ENCODE measurements at places on chromosomes 12 and 14.

- no peak for DNase-seq
These were observed 3.2 kb upstream of the HDAC7 start for GRCh38 chr12:47822863-47823262.

GRCh38 chr12:77058740-77059139 is 6.6 kb downstream of the E2F7 start:
- no peak for DNase-seq

GRCh38 chr14:48771717-48772116 is 814.5 kb downstream of the RPS29 start:
- DNase-seq, result no peak

- no peak for DNase-seq
These were observed 137.4 kb upstream of the RPL10L start for GRCh38 chr14:46788994-46789393.

- DNase-seq, result no peak
These were observed 88.6 kb downstream of the VCPKMT start for GRCh38 chr14:50027816-50028215.

GRCh38 chr14:105091517-105092170 is 26.4 kb upstream of the GPR132 start:
- peak; percentile 26 for DNase-seq

DNA sequence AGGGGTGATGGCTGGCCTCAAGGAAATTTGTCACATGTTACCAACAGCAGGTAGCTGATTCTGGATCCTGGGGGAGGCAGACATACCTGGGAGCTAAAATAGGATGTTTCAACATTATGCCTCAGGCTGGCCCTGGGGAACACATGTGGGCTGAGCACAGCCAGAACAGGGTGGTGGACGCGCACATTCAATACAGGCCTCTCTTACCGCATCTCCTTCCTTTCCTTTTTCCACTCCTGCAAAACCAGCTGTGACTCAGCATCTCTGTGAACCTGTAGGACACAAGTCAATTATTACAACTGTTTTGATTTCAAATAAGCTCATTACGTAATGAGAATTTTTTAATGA is 61.0 kb downstream of the NT5DC3 start:
- no peak for DNase-seq

DNA sequence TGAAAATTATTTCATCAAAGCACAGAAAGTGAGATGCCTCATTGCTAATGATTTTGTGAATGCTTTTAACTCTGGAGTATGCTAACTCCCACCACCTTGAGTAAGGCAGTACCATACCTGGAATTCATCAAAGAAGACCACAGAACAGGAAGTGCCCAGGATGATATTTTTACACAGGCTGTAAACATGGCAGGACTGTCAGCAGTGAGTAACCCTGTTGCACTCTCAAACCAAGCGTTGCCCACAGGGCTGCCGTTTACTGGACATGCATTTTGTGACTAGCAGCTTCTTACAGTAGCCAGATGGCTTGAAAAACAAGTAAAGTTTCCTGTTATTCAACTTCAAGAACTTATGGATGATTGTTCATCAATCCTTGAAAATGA is 42.4 kb downstream of the RALGAPA1 start:
- no peak for DNase-seq

GRCh38 chr12:121224591-121224990 is 14.7 kb downstream of the P2RX4 start:
- no peak for DNase-seq

DNA sequence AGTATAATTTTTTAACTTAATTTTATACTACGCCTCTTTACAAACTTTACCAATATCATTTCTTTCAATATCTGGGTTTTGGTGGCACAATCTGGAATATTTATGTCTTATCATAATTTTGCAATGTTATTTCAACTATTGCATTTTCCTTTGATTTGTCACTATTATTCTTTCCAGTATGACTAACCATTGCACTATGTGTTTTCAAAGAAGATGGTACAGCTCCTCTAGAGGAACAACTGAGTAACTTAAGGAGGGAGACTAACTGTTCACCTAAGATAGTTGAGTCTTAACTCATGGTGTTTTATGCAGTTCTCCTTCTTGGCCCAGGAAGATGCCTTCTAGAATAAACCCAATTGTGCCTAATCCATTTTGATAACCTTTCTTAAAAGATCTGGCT is 60.5 kb upstream of the KIF21A start:
- no peak for DNase-seq

- DNase-seq, result no peak
These were observed 63.4 kb downstream of the AACS start for GRCh38 chr12:125128439-125129178.

DNA sequence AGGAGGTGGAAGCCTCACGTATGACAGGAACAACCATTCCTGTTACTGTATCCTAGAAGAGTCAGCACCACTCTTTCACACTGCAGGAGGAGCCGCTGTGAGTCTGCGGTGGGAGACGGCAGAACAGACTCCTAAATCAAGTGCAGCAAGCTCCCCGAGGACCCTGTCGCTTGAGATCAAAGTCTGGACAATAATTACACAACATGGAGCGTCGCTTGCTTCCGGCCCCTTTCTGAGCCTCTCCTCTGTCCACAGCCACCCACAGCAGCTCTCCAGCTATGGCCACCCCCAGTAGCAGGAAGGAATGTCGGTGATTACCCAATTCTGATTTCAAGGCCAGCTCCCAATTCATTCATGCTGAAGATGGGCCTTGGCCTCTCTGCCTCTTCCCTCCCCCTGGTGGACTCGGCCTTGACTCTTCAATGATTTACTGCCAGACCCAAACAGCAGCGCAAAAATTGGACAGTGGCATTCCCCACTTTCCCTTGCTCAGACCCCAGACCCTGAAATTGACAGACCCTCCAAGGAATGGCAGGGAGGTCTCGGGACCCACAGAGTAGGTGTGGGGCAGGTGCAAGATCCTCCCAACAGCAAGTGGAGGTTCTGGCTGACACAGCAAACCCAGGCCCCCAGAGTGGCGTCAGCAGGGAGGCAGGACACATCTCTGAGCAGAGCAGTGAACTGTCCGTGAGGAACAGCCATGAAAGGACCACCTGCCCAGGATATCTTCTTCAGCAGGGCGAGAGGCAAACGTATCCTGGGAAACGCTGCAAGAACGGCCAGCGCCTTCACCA is 272.7 kb upstream of the DIO3 start:
- DNase-seq, result no peak

DNA sequence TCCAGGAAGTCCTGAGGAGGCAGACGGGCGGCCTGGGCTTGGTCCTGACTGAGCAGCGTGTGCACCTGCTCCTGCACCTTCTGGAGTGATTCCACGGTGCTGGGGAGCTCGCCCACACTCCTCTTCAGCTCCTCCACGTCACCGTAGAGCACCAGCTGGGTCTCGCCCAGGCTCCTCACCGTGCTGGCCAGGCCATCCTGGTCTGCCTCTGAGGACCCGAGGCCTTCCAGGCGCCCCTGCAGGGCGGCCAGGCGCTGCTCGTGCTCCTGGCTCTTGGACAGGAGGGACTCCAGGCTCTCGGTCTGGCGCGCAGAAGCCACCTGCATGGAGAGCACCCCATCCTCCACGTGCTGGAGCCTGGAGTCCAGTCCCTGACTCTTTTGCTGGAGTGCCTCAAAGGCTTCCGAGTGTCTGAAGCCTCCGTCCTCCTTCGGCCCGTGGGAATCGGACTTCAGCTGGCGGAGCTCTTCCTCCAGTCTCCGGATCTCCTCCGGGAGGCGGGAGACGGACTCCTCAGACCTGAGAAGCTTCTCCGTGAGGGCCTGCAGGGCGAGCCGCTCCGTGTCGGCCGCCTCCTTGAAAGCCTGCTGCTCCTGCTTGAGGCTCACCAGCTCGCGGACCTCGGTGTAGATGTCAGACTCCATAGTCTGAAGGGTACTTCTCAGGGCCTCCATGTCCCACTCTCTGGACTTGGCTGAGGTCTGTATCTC is 8.4 kb downstream of the CKAP4 start:
- DNase-seq, result no peak

GRCh38 chr14:71380271-71380670 is 473.0 kb downstream of the PCNX1 start:
- DNase-seq, result no peak

DNA sequence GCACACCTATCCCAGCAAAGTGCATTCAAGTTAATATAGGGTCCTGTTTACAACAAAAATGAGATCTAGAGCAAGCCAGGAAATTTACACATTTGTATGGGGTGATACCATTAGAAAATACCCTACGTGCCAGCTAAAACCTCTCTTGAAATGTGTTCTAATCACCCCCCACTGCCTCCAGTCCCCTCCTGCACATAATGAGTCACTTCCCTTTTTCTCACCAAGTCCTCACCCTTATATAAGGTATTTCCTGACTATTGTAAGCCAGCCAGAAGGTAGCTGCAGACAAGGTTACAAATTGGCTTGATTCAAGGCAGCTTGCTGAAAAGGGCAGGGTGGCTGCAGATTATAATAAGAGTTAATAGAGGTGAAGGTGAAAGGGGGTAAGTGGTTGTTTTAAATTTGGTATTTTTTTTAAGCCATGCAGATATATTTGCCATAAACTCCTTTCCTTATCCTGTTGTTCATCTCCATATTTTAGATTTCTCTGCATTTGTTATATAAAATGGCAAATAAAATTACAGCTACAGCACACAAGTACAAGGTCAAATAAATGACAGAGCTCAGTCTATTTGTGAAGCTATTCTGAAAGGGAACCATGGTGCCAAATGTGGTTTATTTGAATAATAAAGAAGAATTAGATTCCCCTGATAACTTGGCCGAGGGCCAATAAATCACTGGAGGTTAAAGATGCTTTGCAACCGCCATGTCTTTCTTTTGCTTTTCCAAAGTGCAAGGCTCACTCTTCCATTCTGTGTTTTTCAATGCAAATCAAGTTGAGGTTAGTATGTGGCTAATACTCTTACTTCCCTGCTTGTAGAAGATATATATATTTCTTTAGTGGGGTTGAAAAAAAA is 385.9 kb downstream of the EGLN3 start:
- no peak for DNase-seq

DNA sequence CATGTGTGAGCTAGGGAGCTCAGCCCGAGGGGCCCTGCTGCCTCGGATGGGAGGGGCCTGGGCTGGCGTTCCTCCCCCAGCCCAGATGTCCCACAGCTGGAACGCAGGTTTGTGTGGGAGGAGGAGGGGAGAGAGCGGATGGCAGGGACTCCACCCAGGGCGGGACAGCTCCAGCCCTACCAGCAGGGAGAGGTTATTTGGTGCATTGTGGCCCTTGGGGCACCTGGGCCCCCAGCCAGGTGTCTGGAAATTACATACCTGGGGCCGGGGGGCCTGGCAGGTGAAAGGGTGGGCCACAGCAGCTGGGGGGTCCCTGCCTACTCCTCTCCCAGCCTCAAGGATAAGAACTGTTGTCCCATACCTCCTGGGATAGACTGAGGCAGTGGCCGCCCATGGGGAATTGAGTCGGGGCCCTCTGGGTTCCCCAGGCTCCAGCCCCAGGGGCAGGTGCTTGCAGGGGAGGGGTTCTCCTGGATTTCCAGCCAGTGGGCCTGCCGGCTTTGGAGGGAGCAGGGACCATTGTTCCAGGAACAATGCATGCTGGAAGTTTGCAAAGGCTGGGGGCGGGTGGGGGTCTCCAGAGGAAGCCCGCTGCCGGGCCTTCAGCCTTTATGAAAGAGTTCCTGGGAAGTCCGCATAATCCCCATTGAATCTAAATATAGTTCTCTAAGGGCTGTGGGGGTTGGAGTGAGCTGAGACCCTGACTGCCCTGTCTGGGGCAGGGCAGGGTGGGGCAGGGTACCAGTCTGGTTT is 1.2 kb downstream of the KIF26A start:
- no peak for DNase-seq

- DNase-seq, result no peak
These were observed 42.8 kb upstream of the RNASE3 start for GRCh38 chr14:20848316-20848954.

- DNase-seq, result no peak
These were observed 70.4 kb upstream of the SLCO1C1 start for GRCh38 chr12:20624718-20625117.

- DNase-seq, result no peak
These were observed 8.9 kb downstream of the TGFB3 start for GRCh38 chr14:75972801-75973421.

GRCh38 chr12:69284131-69284530 is 44.8 kb downstream of the CPSF6 start:
- DNase-seq, result peak; percentile 50

GRCh38 chr12:19689801-19690472 is 250.6 kb downstream of the AEBP2 start:
- peak; percentile 26 for DNase-seq
